ENCODE measurements at places on chromosomes 12 and 14. TPM values are rescaled to one million over a fixed set of nuclear protein-coding genes. Genes with fewer than 3 reads are reported as not detected.

STRAP gene
- total RNA-seq: 107 TPM

MON2 gene
- 70.1 TPM for total RNA-seq

EP400 gene
- 77.9 TPM for total RNA-seq

CIDEB gene
- 13.2 TPM for total RNA-seq

TNS2 gene
- 1.4 TPM for total RNA-seq

TMCC3 gene
- 0.32 TPM for total RNA-seq

PLEKHG3 gene
- total RNA-seq: 31.9 TPM

PPM1H gene
- 0.99 TPM for total RNA-seq

CCDC197 gene
- total RNA-seq: not detected

ING4 gene
- 34.6 TPM for total RNA-seq

EGLN3 gene
- 1.4 TPM for total RNA-seq

TMPRSS12 gene
- not detected for total RNA-seq

IL22 gene
- total RNA-seq: not detected

USP44 gene
- 1.4 TPM for total RNA-seq

HVCN1 gene
- total RNA-seq: 6.1 TPM

PRKD1 gene
- total RNA-seq: not detected

PRB2 gene
- total RNA-seq: not detected

SLC4A8 gene
- total RNA-seq: 3.5 TPM
